ENCODE measurements at places on chromosomes 1 and 21. TPM values are rescaled to one million over a fixed set of nuclear protein-coding genes. Genes with fewer than 3 reads are reported as not detected.

- DNase-seq = no peak
These were observed 5.1 kb downstream of the ZC3H12A start for GRCh38 chr1:37479255-37480124.

GRCh38 chr1:20483833-20484518 is 2.0 kb downstream of the CAMK2N1 start:
- DNase-seq = peak; percentile 72

DNA sequence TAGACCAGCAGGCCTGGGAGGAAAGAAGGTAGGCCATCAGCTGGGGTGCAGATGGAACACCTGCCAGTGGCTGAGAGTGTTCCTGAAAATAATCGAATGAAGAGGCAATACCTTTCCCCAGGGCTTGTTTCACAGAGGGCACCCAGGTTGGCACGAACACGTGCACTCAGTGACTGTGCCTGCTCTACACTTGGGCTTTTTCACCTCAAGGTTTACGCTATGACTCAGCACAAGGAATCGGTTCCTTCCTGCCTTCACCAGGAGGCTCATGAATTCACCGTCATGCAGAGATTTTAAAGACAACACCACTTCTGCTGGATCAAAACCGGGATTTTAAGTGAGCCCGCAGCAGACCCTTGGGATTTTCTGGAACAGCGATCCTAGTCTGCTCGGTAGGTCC is 118.5 kb upstream of the ADAR start:
- DNase-seq = no peak

DNA sequence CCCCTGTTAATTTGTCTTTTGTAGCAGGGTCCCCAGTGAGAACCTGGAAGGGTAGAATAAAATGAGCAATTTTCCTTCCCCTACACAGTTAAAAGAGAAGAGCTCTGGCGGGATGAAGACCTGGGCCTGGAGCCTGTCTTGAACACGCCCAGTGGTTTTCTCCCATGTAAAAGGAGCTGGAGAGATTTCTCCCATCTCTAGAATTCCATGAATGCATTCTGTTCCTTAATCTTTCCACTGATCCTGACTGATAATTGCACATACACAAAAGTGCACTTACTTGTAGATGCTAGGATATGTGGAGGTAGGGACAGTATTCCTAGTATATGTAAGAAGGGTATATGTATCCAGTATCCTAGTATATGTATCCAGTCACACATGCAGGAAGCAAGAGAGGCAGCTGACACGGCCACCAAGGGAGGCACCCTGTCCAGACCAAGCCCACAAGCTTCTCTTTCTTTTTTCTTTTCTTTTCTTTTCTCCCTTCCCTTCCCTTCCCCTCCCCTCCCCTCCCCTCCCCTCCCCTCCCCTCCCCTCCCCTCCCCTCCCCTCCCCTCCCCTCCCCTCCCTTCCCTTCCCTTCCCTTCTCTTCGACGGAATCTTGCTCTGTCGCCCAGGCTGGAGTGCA is 11.9 kb upstream of the PKNOX1 start:
- DNase-seq = no peak

DNA sequence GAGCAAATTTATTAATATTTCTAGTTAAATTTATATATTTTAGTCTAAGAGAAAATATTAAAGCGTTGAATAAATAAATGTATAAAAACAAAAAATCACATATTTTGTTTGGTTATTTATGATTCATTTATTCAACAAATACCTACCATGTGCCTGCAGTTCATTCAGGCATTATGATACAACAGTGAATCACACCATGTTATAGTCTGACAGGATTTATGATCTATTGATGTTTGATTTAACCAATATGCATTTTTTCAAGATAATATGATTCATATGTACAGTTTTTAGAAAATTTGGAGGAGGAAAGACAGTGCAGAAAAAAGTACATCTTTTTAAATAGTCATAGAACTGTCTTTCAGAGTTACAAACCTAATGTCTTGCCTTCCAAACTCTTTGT is 7.4 kb upstream of the TRIM58 start:
- DNase-seq = no peak

DNA sequence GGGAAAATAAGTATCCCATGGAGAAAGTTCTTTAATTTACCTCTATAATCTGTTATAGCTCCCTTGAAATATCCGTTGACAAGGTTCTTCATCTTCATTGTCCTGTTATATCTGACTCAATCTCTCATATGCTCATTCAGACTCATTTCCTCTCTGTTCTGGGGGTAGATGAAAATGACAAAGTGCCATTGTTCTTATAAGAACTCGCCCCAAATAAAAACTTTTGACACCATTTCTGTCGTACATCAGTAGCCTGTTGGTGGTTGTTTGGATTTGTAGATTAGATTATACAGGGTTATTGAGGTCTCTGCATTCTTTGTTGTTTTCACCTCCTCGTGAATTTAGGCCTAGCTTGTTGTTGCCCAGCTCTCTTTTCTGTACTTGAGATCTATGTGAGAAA is 55.2 kb upstream of the IPO9 start:
- DNase-seq = no peak

- no peak for DNase-seq
These were observed 6.1 kb downstream of the HTR6 start for GRCh38 chr1:19670787-19671186.

- no peak for DNase-seq
These were observed 3.8 kb upstream of the TCEA3 start for GRCh38 chr1:23428136-23428905.

- DNase-seq = no peak
These were observed 7.8 kb upstream of the H3-3A start for GRCh38 chr1:226054519-226055327.

GRCh38 chr1:109807822-109808680 is 44.3 kb upstream of the EPS8L3 start:
- DNase-seq = no peak

DNA sequence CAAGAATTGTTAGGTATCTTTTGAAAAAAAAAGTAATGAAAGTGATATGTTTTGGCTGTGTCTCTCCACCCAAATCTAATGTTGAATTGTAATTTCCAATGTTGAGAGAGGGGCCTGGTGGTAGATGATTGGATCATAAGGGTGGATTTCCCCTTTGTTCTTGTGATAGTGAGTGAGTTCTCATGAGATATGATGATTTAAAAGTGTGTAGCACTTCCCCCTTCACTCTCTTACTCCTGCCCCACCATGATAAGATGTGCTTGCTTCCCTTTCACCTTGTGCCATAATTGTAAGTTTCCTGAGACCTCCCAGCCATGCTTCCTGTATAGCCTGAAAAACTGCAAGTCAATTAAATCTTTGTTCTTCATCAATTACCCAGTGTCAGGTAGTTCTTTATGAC is 70.7 kb downstream of the XCL2 start:
- no peak for DNase-seq

DNA sequence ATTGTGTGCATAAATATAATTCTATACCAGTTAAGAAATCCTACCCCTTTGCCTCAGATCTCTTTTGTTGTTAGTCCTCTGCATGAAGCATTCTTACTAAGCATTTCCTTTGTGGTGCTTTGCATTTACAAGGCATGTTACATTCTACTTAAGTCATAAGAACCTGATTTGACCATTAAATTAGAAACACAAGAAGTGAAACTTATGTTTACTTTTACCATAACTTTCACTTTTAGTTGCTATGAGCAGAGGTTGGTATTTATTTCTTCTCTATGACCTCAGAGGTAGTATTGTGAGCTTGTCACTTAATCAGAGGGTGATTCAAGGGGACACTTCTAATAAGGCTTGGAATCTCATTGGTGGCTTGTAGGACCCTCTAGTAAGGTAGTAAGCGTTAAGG is 9.0 kb downstream of the FAM20B start:
- DNase-seq = no peak

DNA sequence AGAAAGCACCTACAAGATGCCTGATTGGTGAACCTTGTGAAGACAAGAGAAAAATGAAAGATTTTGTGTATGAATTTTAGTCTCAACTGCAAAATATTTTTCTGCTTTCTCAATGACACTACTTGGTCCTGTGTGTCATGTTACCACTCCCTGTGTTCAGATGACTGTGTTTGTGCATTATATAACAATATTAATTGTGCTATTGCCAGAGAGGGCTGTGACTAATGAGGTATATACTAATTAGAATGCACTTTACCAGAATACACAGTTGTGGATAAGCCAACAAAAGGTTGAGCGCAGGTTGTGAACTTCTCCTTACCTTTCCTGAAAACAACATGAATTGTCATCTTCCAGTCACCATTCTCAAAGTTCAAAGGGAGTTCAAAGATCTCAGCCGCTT is 17.3 kb upstream of the FMO2 start:
- DNase-seq = no peak

- DNase-seq = no peak
These were observed 465.3 kb upstream of the PTBP2 start for GRCh38 chr1:96256130-96256790.

DNA sequence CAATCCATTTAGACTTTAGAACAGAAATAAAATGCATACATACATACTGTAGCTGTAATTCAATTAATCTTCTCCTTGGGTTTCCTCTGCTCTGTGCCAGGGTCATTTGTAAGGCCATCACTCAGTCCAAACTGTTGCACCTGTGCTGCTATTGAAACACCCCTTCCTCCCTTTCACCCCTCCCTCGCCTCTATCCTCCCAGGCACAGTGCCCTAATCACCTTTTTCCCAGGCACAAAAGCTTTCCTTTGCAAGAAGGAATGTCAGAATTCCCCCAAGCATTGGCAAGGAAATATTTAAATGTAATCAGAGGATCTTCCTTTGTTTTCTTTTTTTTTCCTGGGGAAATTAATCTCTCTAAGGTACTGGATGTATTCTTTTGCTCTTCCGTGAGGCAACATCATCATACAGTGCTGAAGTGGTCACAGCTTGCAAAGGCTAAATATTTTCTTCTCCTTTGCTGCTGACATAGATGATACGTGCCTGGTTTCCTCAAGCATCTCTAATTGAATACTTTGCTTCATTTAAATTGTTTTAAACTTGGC is 339.3 kb upstream of the NR5A2 start:
- peak; percentile 59 for DNase-seq

KLHDC7A gene
- total RNA-seq = 0.53 TPM

GUCA2B gene
- total RNA-seq = not detected

LAMB3 gene
- total RNA-seq = 0.19 TPM

SYT11 gene
- 6.3 TPM for total RNA-seq

OVAAL gene
- not detected for total RNA-seq
